ENCODE measurements at places on chromosomes 5 and 9.

- no peak for DNase-seq
Observed at GRCh38 chr9:76717613-76718012, 46.6 kb upstream of the PCA3 start.

- DNase-seq, result peak; percentile 55
Observed at GRCh38 chr5:144191998-144192397, 21.3 kb downstream of the KCTD16 start.

- DNase-seq, result no peak
Observed at GRCh38 chr9:26535151-26535550, 357.5 kb downstream of the CAAP1 start.

GRCh38 chr9:28073270-28073669 is 500.0 kb upstream of the C9orf72 start:
- DNase-seq, result peak; percentile 76

GRCh38 chr9:134190232-134191121 is 26.1 kb upstream of the RNU6ATAC start:
- DNase-seq, result no peak

- DNase-seq, result no peak
Observed at GRCh38 chr9:86604741-86605140, 250.5 kb upstream of the TUT7 start.

DNA sequence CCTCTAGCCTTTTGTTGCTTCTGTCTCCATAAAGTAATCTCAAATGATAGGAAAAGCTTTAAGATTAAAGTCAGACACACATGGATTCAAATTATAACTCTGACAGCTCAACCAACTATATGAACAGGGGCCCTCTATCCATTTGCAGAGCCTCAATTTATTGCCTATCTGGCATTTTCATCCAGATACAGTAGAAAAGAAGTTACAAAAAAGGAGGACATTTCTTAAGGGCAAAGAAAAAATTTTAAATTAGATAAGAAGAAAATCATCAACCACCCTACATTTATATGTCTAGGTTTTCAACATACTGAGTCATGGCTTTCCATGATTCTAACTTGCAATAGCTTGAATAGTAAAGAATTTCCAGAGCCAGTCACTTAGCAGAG is 567.2 kb downstream of the CAAP1 start:
- DNase-seq, result no peak

- DNase-seq, result no peak
Observed at GRCh38 chr5:176692839-176693476, 45.7 kb downstream of the TSPAN17 start.

DNA sequence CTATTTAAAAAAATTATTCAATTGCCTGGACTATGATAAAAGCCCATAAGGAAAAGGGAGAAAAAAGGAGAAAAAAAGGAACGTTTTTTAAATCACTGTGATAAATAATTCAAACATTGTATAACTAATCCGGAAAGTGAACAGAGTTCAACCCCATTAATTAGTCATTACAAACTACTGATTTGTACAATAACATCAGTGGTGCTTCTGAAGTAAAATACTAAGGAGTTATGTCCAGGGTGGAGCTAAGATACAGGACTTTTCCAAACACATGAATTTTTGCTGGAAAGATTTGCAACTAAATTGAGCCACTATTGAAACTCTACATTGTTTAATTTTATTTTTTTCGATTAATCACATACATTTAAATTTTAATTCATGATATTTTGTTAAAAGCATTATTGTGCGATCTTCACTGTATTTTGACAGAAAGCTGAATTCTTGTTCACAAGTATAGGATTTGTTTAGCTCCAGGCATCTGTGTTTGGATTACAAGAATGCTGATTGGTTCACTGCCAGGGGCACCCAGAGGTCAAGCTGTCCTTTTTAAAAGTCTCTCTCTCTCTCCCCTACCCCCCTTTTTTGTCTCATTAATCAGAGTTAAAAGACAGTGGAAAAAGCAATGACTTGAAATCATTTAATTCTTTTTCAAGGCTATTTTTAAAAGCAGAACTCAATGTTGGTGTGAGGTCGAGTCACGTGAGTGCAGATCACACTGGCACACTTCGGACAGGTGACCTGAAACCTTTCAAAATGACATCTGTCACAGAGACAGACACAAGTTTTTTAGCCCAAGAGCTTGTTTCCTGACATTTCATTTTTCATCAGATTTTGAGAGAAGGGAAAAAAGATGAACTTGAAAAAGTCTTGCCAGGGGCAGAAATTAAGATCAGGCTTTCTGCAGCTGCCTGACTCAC is 387.3 kb downstream of the NR2F1-AS1 start:
- no peak for DNase-seq

GRCh38 chr5:142743592-142744441 is 26.4 kb upstream of the ARHGAP26 start:
- no peak for DNase-seq

DNA sequence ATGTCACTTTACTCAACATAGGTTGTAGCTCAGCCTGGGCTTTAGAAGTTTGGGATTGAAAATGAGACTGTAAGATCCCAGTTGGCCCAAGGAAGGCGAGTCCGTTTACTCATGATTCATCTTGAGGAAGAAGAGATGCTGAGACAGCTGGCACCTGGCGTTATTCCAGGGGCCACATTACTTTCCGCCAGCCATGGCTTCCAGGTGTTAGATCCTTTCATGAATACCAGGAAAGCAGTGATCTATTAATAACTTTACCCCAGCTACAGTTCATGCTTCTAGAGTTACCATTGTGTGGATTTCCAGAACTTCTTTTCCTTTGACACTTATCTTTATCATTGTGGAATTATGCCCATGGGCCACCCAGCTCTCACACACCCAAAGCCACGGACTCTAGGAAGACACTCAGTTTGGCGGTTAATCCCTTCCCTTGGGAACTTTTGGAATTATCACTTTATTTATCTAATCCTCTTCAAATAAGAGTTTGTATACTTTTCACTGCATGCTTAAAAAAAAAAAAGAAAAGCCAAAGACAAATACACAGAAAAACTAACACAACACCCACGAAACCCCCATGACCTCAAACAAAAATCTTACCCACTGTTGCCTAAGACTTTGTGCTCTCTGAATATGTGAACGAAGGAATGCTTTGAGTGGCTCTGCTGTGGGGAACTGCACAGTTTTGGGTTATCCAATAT is 26.9 kb downstream of the RAI14 start:
- no peak for DNase-seq

DNA sequence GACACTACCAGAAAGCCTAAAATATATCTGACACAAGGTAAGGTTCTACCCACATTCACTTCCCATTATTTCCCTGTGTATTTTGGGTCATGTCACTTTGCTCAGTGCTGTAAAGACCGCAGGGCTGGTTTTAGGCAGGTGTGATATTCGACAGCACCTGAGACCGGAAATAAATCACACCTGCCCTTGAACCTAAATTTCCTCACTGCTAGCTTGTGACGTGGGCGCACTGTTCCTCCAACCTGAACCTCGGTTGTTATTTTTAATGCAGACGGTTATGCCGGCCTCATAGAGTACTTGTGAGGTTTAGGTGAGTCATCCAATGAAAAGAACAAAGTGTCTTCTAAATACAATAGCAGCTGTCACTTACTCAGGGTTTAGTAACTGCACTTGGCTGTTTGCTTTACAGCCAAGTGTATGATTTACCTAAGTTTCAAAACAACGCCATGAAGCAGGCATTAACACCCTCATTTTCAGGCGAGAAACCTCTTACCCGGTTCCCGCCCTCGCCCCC is 20.7 kb upstream of the ZNF782 start:
- DNase-seq, result peak; percentile 31

DNA sequence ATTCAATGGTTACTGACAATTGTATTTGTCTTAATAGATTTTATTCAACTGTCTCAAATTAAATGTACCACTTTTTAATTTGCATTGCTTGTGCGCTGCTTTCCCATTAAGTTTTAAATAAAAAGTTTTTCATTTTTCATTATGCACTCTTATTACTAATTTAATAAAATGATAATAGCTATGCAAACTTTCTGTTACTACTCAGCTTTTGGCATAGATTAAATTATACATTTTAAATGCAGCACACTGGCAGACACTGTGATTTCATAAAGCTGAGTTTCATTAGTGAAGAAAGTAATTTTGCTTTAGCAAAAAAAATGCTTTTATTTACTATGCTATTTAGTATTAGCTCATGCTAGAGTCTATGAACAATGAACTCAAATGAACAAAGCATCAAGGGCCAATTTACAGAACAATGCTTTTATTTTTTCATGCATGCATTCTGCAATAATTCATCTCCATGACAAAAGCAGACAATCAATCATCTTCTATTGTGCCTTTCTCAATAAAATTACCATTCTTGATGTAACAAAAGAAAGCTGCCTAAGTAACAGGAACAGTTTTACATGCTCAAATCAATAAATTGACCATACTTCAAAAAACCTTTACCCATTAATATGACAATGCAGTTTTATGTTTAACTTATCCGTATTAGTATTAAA is 595.2 kb upstream of the ARRDC3 start:
- no peak for DNase-seq

- no peak for DNase-seq
Observed at GRCh38 chr5:131511934-131512333, 123.1 kb downstream of the RAPGEF6 start.

- no peak for DNase-seq
Observed at GRCh38 chr5:157271740-157272271, 5.9 kb downstream of the CYFIP2 start.

DNA sequence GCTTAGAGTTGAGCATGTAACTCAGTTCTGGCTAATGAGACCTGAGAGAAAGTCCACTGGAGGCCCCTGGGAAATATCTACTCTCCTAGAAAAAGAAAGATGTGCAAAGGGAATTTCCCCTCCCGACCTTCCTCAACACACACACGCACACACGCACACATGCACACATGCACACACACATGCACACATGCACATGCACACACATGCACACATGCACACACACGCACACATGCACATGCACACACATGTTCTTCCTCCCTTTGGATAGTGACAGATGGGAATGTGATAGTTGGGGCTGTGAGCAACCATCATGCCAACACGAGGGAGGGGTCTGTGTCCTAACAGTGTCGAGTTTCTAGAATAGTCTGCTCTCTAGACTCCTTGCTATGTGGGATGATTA is 148.2 kb upstream of the EGFLAM start:
- DNase-seq, result no peak

GRCh38 chr5:115246361-115246991 is 16.2 kb downstream of the PGGT1B start:
- DNase-seq, result peak; percentile 55

DNA sequence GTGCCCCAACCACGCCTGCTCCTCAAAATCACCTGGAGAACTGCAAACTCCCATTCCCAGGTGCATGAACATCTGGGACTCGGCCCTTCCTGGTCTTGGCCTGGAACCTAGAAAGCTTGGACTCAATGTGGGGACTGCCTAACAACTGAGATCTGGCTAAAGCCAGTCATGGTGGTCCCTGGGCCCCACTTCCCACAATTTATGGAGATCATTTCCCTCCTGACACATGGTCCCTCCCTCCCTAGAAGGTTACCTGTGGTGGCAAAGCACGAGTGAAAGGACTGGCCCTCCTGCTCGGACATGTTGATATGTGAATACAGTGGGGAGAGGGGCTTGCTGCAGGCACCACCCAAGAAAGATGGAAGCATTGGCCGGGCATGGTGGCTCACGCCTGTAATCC is 18.8 kb downstream of the BICD2 start:
- no peak for DNase-seq
